Umbilical cord (tissue), 2 donors: ENCODE measurements at places on chromosomes 3 and 15.
A peak's percentile ranks its signal among the peaks of the same experiment; 100 is the strongest.

GRCh38 chr3:14630404-14631100, 21.0 kb upstream of the CCDC174 start:
- DNase-seq = no peak

GRCh38 chr15:80698676-80699075, 3.6 kb downstream of the ABHD17C start:
- no peak for DNase-seq

DNA sequence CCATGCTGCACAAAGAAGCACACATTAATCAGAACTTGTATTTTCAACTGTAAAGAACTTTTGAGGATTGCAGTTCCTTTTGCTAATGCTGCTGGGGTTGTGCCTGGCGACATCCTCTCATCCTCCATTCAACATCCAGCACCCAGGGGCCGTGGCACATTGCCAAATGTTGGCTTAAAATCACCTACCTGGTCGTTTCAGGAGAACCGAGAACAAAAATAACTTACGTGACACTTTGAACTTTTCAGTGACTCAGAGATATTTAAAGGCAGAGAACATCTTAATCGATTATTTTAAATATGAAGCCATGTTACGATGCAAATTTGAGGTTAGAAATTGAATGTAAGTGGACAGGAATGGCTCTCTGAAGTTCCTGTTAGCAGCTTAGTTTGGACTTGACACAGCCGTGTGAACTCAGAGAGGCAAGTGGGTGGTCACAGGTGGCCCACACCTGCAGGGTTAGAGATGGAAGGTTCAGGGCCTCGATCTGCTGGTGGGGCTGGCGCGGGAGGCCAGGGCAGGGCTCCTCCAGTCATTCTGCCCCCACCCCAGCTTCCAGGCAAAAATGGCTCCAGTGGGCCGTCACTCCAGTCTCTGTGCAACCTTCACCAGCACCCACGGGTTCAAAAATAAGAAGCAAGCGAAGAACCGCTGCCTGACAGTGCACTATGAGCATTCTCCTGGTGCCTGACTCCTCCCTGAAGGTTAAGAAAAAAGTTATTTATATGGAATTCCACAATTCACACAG, 12.2 kb downstream of the LRRK1 start:
- DNase-seq = no peak

GRCh38 chr3:111593666-111594065, 1.5 kb downstream of the ZBED2 start:
- no peak for DNase-seq

- no peak for DNase-seq
Observed at GRCh38 chr3:85304360-85304964, 345.7 kb downstream of the CADM2 start.

GRCh38 chr15:81394603-81395002, 20.6 kb upstream of the TMC3 start:
- no peak for DNase-seq

GRCh38 chr3:48716508-48716981, 476 bp downstream of the IP6K2 start:
- peak; percentile 32 for DNase-seq

- DNase-seq = peak; percentile 29
Observed at GRCh38 chr15:72487070-72487797, 13.1 kb downstream of the ARIH1 start.

DNA sequence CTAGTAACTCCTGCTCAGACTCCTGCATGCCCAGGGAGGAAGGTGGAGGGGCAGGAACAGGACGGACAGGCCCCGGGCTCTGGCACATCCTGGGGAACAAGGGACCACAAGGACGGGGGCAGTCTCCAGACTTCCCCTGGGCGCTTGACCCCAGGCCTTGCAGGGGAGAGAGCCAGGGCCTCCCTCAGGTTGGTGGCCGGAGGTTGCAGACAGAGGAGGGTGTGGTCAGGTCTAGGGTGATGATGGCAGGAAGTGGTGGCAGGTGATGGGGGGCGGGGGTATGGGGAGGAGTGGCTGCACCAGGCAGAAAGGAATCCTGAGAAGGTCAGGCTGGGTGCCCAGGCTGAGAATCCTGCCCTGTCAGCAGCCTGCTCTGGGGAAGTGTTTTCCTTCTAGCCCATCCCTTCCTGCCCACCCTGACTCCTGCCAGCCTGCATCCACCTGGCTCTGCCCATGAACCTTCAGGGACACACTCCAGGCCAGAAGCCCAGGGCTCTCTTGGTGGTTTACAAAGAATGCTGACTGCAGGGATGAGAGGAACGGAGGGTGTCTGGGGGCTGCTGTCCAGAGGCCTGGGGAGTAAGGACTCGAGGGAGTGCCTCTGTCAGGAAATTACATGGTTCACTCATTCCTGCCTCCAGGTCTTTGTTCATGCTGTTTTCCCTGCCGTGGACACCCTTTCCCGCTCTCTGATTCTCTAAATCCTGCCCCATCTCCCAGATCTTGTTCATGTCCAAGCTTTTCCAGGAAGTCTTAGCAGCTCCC, 15.8 kb downstream of the LOXL1 start:
- peak; percentile 40 for DNase-seq

GRCh38 chr3:59867185-59868002, 817.6 kb upstream of the CFAP20DC start:
- DNase-seq = peak; percentile 66

- no peak for DNase-seq
Observed at GRCh38 chr3:157120071-157120892, 39.7 kb downstream of the CCNL1 start.

GRCh38 chr15:34365091-34365825, 1.7 kb downstream of the LPCAT4 start:
- DNase-seq = no peak
